NCI-H774 (cell line): ENCODE measurements at places on chromosomes 6 and 20.

- DNase-seq, result peak; percentile 18
Measured at GRCh38 chr6:133891149-133891926, 2.4 kb downstream of the TCF21 start.

DNA sequence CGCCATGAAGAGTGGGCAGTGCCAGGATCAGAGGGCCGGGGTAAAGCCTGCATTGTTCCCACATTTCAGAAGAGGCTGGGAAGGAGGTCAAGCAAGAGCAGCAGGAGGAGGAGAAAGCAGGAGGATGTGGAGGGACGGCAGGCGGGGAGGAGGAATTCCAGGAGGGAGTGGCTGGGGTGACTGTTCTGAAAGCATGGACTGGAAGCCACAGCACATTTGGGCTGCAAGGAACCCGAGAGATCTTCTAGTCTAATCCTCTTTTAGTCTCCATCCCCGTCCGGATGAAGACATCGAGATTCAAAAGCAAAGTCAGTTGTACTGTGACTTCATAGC, 76.9 kb downstream of the FAM50B start:
- no peak for DNase-seq

DNA sequence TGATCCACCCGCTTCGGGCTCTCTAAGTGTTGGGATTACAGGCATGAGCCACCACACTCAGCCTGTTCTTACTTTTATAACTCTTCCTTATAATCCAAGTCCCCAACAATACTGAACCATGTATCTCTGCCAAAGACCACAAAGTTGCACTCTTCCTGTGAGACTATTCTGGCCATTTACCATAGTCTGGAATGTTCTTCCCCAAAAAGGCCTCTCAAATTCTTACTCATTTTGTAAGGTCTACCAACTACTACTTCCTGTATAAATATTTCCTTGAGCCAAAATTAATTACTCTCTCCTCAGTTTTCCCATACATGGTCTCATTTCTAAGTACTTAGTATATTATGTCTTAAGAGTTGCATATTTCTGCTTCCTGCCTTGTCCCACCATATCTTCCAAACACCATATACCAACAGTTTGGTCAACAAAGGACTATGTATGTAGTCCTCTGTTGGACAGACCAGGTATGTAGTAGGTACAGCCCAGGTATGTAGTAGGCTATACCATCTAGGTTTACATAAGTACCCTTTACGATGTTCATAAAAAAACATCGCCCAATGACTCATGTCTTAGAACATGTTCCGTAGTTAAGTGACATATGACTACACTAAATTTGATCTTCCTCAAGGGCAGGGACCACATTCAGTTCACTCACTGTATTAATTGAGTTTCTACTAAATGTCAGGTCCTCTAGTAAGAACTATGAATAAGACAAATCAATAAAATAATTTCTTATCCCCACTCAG, 22.0 kb downstream of the RANBP9 start:
- no peak for DNase-seq

DNA sequence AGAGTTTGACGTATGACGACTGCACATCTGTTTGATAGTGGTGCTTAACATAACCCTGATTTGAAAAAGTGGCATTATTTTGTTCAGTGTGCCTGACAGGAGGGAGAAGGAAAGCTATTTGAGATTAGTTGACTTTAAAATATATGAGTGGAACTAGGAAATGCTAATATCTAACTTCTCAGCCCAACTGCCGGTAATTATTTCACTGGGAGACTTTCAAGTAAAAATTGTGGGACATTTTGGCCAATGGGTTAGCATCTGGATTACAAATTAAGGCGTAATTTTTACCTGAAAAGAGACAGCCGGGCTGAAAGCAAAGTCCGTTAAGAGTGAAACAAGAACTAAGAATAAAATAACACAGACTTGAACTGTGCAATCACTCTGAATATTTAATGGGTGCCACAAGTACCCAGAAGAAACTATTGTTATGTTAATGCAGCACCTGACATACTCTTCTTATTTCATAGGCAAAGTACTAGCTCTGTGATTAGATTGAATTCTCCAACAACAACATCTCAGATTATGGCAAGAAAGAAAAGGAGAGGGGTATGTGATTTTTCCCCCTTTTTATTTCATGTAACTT, 2.0 kb downstream of the HEY2 start:
- no peak for DNase-seq

GRCh38 chr6:98925831-98926230, 21.9 kb downstream of the FBXL4 start:
- no peak for DNase-seq

DNA sequence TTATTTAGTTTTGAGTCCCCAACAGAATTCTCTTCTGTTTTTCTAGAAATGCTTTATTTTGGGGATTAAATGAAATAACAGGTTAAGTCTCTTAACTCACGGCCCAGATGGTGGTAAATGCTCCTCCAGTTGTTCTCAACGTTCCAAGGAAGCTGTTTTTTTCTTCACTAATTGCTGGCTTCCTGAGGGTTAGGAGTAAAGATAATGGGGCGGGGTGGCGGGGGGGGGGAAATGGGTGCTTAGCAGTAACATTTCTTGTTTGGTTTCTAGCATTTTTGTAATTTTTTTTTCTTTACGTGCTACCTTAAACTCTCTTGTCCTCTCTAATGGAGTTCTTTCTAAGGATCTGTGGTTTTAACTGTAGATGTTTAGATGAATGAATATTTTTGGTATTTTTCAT, 2.2 kb downstream of the SRSF3 start:
- no peak for DNase-seq
